ENCODE measurements at places on chromosomes 11 and 22.

DNA sequence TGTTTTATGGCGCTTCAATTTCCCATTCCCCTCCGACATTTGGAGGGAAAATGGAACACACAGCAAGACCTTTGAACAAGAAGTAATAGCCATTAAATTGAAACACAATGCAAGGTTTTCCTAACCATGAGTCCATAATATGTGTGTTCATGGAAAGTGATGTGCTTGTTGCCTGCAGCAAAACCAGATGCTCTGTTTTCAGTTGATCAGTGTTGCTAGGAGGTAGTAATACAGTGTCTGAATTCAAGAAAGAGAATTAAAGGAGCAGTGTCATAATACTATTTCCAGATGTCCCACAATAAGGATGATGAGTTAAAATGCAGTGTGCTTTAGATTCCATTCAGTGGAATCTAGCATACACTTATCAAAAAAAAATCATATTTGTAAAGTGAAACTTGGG is 637.4 kb upstream of the API5 start:
- no peak for DNase-seq

- DNase-seq: no peak
Measured at GRCh38 chr11:43937434-43938411, 4.7 kb upstream of the C11orf96 start.

- DNase-seq: peak; percentile 92
Measured at GRCh38 chr11:62546244-62546928, at the start of gene AHNAK. TSS of gene AHNAK (minus strand) at chr11:62546806. CDS start at chr11:62536098, 10,708 bp downstream.

DNA sequence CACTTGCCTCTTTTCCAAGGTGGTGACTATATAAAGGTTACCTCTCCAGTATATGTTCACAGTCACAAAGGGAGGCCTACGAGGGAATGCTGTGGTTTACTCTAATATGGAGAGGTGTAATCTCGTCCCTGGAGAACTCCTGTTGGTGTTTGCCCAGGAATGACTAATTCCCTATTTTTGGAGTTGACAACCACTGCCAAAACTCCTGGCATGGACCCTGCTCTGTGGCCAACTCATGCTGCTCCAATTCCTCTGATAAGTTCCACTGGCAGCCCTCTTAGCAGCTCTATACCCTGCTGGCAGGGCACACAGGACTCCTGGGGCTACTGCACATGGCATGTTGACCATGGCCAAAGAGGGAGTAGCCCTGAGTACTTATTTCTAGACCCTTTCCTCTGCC is 418.7 kb upstream of the ANO5 start:
- DNase-seq: no peak

DNA sequence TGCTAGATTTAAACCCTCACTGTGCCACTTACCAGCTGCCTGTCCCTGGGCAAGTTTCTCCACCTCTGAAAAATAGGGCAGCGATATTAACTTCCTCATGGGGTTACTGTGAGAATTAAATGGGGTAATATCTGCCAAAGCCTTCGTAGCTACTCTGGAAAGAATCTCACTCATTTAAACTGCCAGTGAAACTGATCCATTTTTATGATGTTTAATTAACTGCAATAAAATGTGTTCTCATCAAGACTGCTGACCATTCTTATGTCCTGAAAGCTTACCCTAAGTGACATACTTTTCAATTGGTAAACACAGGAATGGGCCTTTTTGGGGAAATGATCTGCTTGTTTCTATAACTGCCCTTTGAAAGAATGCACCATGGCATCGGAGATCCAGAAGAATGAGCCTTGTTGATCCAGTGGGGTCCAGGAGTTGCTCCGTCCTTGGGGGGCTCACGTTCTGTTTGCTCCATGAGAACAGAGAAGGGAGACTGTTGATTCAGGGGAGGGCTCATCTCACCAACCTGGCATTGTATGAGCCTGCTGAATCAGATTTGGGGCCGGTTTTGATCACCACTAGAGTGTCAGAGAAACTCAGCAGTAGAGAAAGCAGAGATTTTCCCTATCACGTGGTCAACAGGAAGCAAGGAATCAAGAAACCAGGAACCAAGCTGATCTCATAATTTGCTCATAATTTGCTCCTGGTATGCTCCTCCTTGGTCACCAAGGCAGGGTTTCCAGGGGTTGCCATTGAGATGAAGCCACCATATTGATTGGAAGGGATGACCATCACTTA is 7.0 kb upstream of the CCDC86 start:
- no peak for DNase-seq

Data from transverse colon (tissue), 4 donors.